ENCODE measurements at places on chromosomes 6 and 20. TPM values are rescaled to one million over a fixed set of nuclear protein-coding genes. Genes with fewer than 3 reads are reported as not detected.

- no peak for DNase-seq
These were observed 32.8 kb downstream of the LAMA4 start for GRCh38 chr6:112221561-112221960.

GRCh38 chr6:45727228-45727627 is 288.4 kb downstream of the CLIC5 start:
- DNase-seq = no peak

DNA sequence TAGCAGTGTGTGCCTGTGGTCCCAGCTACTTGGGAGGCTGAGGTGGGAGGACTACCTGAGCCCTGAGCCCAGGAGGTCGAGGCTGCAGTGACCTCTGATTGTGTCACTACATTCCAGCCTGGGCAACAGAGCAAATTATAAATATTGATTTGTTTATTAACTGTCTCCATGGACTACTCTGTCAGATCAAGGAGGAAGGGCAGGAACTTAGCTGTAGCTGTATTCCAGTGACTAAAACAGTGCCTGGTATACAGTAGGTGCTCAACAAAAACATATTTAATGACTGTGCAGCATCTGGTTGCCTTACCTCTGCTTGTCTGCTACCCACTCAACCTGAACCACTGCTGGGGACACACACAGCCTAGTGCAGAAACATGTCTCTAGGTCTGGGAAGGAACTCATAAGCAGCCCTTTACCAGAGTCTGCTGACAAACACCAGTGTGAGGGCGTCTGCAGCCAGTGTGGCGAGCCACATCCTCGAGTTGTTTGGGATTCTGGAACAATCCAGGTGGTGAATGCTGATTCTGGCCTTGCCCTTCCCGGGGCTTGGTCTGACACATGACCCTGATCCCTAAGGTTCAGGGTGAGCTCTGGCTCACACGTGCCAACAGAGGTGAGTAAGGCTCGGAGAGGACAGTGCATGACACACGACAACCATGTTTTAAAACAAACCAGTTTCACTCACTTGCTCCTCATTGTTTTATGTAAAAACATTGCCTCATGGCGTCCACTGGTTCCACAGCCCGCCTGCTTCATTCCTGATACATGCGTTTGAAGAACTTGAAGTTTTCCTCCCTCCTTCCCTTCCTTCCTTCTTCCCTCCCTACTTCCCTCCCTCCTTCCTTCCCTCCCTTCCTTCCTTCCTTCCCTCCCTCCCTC is 117.9 kb upstream of the ZNF217 start:
- DNase-seq = no peak

- DNase-seq = no peak
These were observed 88.8 kb downstream of the MAP3K4 start for GRCh38 chr6:161080263-161080970.

BEND6 gene
- total RNA-seq = 0.14 TPM

GRCh38 chr20:63031251-63032014 is 24.7 kb upstream of the BHLHE23 start:
- DNase-seq = no peak

NEURL2 gene
- total RNA-seq = 14.5 TPM

DNA sequence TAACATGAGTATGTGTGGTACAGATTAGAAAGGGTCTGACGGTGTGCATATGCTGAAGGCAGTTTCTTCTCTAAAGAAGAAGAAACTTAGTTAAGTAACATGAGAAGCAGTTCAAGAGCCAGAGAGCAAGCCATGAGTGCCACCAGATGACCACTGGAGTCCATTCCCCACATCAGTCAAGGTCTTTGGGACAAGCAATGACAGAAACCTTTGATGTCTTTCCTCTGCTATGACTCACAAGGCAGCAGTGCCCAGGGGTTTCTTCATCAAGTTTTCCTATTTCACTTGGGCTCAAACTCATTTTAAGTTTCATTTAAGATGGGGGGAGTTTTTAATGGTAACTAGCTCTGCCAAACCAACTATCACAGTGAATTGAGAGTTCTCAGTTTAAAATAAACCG is 303.8 kb upstream of the TBX18 start:
- no peak for DNase-seq

SH3BGRL2 gene
- 35.8 TPM for total RNA-seq

GRCh38 chr6:154815938-154816820 is 83.0 kb downstream of the SCAF8 start:
- DNase-seq = no peak

DNA sequence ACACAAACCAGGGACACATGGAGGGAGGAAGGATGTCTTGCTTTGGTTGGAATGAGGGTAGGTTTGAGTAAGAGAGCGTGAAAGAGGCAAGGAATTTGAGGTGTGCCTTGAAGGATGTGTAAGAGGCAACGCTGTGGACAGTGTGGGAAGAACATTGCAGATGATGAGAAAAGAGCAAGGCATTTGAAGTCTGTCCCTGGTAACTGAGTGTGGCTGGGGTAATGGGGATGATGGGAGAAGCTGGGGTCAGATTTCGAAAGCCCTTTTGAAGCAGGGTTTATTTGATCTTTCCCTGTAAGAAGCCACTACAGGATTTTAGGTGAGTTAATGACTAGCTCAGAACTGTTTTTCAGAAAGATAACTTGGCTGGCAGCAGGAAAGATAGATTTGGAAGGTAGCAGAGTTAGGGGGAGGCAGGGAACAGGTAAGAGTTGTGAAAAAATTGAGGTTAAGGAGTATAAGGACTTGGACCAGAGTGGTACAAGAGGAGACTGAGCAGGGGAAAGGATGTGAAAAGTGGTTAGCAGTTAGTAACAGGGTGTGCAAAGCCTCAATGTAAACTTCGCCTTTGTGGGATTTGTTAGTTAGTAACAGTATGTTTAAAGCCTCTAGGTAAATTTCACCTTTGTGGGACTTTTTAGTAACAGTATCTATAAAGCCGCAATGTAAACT is 17.7 kb downstream of the UTRN start:
- DNase-seq = no peak

TMEM217 gene
- 3.2 TPM for total RNA-seq

GRCh38 chr20:55540486-55540885 is 464.8 kb downstream of the CBLN4 start:
- DNase-seq = no peak

- no peak for DNase-seq
These were observed 61.4 kb downstream of the EZR start for GRCh38 chr6:158757753-158758090.

DNA sequence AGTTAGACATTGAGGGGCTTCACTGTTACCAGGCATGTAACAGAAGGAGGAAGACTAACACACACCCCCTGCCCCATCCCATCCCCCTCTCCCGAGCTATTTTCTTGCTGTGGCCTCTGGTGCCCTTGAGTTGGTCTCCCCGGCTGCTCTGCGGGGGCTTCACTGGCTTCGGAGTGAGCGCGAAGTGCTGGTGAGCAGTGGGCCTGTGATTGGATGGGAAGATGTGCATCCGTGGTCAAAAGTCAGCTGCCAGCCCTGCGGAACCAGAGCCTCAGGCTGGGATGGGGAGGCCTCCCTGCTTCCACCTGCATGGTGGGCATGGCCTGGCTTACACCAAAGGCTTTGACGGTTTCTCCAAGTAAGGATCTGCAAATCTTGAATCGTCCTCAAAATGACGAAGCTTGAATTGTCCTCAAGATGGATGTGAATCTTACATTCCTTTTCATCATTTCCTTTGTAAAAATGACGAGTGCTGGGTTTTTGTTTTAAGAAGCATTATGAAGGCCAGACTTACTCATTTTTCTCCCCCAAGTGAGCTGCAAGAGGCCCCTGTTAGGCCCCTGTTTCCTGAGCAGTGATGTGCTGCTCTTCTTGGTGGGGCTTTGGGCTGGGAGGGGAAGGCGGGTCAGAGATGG is 23.7 kb downstream of the SPATA2 start:
- no peak for DNase-seq

TGM2 gene
- 120 TPM for total RNA-seq

NFS1 gene
- 51.9 TPM for total RNA-seq

- no peak for DNase-seq
These were observed 37.3 kb upstream of the GJA1 start for GRCh38 chr6:121398127-121398526.

DNA sequence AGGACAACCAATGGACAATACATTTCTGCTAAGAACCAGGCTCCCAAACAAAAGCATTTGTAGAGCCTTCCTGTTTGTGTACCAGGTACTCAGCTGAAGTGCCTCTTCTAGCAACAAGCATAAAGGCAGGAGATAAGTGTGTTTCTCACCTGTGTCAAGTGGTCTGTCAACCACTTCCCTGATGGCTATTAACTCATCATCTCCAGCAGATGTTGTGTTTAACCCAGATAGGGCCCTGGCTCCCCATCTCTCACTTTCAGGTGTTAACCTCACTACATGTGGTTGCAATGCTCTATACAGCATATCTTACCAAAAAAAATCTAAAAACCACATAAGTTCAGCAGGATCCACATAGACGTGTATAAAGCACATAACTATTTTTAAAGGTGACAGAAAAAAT is 9.6 kb upstream of the IL17A start:
- no peak for DNase-seq

- DNase-seq = no peak
These were observed 62.2 kb upstream of the PLN start for GRCh38 chr6:118485601-118486550.

C20orf141 gene
- not detected for total RNA-seq

DNA sequence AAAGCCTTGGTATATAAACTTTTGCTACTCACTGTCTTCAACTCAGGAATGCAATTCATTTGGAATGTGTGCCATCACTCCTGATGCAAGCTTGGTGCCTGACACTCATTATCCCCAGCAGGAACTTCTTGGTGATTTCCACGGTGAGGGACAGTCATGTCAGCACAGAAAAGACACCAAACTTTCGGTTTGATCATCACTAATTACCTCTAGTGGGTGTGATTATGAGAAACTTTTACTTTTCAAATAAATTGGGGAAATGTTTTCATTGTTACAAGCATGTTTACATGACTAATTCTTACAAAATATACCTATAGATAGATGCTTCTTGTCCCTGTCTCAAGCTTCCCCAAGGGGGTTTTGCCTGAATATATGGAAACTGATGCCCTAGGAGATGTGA is 40.9 kb downstream of the RPP40 start:
- DNase-seq = no peak

GRCh38 chr20:61161726-61162390 is 90.2 kb upstream of the CDH4 start:
- DNase-seq = no peak

EYS gene
- total RNA-seq = 0.08 TPM

DNA sequence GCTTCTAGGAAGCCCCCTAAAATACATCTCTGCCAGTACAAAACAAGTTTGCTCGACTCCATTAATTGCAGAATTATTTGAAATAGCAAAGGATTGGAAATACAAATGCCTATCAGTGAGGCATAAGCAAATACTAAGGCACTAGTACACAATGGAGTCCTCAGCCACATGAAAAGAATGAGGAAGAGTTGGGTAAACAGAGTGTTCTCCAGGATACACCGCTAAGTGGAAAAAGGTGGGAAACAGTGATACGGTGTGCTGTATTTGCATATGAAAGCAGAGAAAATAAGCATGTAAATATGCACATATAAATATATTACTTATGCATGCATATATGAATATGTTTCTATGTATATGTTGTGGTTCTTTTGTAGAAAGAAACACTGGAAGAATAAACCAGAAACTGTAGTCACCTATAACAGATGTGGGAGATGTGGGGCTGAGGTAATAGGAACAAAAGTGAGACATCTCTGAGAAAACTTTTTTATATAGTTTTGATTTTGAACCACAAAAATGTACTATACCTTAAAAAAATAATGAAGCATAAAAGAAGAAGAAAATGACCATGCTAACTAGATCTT is 143.4 kb upstream of the MYLIP start:
- no peak for DNase-seq

DZANK1 gene
- 0.84 TPM for total RNA-seq

DNA sequence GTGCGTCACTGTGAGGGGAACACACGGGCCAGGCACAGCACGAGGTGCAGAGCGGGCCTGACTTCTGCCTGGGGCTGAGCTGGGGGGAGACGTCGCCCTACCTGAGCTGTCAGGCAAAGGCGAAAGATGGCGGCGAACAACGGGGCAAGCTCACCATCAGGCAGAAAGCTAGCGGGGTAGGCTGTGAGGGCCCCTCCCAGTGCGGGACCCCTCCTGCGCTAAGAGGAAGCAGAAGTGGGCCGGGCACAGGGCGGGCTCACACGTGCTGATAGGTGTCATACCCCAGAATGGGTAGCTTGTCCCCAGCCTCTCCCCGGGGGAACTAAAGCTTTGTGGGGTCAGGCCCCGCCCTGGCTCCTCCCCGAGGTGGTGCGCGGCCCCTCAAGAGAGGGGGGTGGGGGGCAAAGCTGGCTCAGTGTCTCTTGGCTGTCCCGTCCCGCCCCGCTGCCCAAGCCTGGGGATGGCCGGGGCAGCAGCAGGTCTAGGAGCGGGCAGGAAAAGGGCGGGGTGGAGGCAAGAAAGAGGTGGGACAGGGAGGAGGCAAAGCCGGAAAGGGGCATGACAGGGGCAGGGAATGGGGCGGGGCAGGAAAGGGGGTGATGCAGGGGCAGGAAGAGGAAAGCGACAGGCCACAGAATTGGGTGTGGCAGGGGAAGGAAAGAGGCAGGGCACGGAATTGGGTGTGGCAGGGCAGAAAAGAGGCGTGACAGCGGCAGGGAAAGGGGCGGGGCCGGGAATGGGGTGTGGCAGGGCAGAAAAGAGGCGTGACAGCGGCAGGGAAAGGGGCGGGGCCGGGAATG is 14.7 kb downstream of the UCKL1 start:
- DNase-seq = no peak

PTPRA gene
- total RNA-seq = 24.3 TPM

DNA sequence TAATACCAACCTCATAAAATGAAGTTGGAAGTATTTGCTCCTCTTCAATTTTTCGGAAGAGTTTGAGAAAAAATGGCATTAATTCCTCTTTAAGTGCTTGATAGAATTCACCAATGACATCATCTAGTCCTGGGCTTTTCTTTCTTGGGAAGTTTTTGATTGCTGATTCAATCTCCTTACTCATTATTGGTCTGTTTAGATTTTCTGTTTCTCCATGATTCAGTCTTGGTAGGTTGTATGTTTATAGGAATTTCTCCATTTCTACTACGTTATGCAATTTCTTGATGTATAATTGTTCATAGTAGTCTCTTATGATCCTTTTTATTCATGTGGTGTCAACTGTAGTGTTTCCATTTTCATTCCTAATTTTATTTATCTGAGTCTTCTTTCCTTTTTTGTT is 176.9 kb upstream of the PRND start:
- no peak for DNase-seq

DNA sequence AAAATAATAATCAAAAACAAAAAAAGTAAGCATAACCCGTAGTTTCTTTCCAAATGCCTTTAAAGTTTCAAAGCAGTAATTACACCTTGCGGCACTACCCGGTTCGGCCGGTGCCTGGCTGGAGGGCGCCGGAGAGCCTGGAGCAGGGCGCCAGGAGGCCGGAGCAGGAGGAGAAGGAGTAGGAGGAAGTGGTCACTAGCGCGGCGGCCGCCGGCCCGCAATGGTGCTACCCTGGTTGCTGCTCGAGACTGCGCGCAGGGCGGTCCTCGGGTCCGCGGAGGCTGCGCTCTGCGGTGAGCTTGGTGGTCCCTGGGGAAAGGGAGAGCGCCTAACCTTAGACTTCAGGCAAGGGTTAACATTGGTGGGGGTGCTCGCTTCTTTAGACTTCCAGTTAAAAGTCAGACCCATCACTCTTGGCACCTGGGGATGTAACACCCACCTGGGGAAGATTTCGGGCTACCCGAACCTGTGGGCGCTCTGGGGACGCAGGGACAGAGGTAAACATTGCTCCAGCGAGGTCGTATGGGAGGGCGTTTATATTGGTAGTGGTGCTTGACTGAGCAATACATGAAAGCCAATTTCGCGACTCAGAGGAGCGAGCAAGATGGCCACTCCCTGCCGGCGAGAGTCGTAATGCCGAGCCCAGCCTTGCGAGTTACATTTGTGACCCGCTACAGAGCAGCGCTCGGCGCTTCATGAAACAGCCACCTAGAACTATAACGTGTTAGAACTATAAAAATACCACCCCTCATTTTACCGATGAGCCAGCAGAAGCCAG is 5.8 kb upstream of the USP45 start:
- peak; percentile 84 for DNase-seq

Data from liver (tissue), 10 donors.